ENCODE measurements at places on chromosomes 11 and 22.

DNA sequence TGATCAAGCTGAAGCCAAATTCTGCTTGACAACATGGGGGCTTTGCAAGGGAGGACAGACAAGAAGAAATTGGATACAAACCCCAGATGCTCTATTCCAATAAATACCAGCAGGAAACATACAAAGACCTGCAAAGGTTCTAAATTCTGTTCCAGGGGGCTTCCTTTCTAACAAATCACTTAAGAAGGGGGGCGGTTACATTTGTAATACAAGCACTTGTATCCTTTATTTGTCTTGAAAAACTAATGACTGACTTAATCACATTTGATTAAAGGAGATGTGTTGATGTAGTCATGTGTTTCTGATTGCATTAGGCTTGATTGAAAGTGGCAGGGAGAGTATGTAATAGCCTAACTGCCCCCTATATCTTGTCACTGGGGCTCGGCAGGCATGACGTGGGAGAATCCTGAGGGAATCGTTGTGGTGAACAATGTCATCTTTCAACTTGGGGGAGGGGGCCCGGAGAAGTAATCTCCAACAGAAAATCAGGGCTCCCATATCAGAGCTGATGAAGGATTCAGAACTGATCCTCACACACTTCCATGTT lies 361.7 kb downstream of the INSC start:
- DNase-seq: no peak

DNA sequence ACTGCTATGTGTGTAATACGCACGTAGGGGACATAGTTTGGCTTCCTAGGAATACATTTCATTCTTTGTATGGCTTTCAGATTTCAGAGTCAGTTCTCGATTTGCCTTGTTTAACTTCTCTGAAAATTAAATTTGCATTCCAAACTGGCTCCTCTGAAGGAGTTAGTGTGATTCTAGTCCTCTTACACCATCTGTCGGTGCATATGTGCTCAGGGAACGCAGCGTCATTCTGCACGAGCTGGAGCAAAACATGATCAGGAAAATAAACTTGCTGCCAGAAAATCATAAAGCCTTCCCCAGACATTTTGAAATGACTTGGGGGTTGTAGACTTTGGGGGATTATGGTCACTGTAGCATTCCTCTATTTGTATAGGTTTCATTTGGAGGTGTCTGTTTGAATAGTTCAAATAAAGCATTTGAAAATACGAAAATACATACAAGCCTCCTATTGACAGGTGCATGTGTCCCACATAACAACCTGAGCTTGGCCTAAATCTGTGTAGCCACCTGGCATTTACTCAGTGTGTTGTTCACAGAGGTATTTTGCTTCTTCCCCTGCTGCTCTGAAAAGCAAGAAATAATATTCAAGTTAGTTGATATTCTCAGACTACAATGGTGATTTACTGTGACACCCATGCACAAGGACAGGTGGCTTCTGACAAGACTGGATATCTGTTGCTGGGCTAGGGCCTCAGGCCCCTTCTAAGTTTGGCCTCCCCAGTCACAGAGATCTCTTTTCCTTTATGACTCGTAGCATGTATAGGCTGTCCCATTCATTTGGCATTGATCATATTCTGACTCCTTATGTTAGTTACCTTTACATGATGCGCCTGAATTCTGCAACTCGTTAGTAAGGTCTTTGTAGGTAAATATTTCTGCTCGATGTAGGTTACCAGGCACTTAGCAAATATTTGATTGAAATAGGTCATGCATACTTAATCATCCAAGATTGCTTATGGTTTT lies 81.6 kb upstream of the SORL1-AS1 start:
- no peak for DNase-seq

- DNase-seq: no peak
Observed at GRCh38 chr22:46586531-46587011, 33.6 kb upstream of the GRAMD4 start.

GRCh38 chr11:86365546-86365945 lies 9.1 kb upstream of the CCDC81 start:
- DNase-seq: no peak

DNA sequence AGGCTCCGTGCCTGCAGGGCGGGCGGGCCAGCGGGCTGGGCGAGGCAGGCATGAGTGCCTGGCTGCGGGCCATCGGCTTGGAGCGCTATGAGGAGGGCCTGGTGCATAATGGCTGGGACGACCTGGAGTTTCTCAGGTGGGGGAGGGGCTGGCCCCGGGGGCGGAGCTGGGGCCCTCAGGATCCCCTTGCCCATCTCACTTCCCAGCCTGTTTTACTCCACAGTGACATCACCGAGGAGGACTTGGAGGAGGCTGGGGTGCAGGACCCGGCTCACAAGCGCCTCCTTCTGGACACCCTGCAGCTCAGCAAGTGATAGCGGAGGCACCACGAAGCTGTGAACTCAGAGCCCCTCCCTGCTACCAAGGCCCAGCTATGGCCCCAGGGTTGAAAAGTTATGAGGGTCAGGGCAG lies 5.9 kb downstream of the PHOX2A start:
- no peak for DNase-seq

- no peak for DNase-seq
Observed at GRCh38 chr11:96287822-96288439, 55.1 kb downstream of the MAML2 start.

DNA sequence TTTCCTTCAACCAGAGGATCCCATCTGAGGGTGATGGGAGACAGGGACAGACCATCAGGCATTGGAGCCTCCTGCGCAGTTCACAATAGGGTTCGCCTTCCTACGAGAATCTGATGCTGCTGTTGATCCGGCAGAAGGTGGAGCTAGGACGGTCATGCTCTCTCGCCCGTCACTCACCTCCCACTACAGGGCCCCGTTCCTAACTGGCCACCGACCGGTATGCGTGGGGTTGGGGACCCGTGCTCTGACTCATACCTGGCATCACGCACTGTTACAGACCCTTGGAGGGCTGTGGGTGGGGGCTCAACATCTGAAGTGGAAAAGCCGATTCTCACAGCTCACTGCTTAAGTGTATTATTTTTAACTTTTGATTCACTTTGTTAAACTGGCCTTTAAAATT lies 402.3 kb downstream of the BRD1 start:
- no peak for DNase-seq

GRCh38 chr11:121499405-121499804 lies 46.6 kb upstream of the SORL1-AS1 start:
- no peak for DNase-seq

DNA sequence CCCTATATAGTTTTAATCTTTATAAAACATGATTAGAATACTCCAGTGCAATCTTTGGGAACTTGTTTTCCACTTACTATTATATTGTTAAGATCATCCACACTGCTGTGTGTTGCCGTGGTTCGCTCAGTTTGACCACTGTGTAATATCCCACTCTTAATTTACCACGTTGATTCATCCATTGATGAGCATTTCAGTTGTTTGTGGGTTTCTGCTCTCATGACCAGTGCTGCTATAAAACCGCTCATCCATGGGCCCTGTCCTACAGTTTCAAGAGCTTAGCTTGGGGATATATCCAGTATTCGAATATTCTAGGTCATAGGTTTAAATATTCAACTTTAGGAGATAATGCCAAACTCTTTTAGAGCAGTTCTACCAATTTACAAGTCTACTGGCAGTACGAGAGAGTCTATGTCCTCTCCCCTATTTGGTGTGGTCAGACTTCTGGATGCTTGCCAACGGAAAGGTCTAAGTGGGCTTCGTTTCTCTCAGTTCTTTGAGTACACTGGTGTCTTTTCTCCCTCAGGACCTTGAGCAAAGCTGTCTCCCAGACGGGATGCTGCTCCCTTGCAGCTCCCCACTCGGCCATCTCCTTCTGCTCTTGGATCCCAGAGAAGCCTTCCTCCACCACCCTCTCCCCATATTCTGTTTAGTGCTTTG lies 94.9 kb upstream of the ALX4 start:
- no peak for DNase-seq

DNA sequence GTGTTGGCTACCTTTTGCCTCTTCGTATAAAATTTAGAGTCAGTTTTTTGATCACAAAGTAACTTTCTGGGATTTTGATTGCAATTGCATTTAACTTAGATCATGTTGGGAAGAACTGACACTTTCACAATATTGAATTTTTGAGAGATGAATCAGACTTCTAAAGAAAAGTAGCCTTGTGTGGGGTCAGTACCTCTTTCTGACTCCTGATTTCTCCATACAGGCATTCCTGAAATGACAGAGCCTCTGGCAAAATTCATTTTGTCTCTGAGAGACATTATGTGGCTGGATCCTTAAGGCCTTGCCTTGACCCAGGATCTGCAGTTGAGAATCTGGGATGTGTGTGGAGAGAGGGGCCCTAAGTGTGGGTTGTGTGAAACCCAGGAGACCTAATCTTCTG lies 37.8 kb downstream of the PPFIBP2 start:
- no peak for DNase-seq

Measured in activated naive CD8-positive, alpha-beta T cell treated with anti-CD3 and anti-CD28 coated beads, Interleukin-2, amount 50 U/mL, for 16 hours (primary cell).